ENCODE measurements at places on chromosomes 16 and 17.
A peak's percentile ranks its signal among the peaks of the same experiment; 100 is the strongest.

GRCh38 chr16:66927918-66928649, 2.7 kb upstream of the RRAD start:
- DNase-seq = peak; percentile 24

GRCh38 chr17:27845264-27846041, 45.1 kb upstream of the NOS2 start:
- DNase-seq = no peak

DNA sequence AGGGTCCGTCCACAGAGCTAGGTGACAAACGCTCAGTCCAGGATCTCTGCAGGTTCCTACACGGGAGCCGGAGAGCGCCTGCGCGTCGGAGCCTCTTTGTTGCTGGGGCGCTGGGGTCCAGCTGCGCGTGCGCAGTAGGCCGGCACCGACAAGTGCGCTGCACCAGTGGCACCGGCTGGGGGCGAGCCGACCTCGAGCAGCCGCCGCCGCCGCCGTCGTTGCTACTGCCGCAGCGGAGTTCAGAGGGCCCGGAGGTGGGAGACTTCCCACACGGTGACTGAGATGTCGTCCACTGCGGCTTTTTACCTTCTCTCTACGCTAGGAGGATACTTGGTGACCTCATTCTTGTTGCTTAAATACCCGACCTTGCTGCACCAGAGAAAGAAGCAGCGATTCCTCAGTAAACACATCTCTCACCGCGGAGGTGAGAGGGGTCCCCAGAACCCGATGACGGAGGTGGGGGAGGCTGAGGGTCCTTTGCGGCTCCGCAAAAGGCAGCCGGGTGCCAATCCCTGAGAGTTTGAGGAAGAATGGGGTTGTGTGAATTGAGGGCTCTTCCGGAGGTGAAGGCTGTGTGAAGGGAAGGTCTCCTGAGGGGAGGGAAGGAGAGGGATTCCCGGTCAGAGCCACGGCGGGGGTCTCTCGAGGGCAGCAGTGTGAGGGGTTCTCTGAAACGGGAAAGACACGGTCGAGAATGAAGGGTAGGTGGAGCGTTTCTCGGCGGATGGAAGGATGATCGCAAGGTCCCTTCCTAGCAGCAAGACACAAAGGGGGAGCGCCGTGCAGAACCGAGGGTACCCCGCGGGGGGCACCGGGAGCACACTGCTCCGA, at the start of gene GDPD1:
TSS of gene GDPD1 (plus strand) at position 184 of the 831 bp plus-strand sequence. CDS start at position 283, 99 bp downstream.
- DNase-seq = peak; percentile 88

GRCh38 chr16:66503030-66503429, 46.9 kb downstream of the TK2 start:
- DNase-seq = no peak

All from MV-4-11 (cell line).